ENCODE measurements at places on chromosomes 4 and X.

- no peak for DNase-seq
Observed at GRCh38 chr4:40276546-40276945, 58.6 kb upstream of the CHRNA9 start.

DNA sequence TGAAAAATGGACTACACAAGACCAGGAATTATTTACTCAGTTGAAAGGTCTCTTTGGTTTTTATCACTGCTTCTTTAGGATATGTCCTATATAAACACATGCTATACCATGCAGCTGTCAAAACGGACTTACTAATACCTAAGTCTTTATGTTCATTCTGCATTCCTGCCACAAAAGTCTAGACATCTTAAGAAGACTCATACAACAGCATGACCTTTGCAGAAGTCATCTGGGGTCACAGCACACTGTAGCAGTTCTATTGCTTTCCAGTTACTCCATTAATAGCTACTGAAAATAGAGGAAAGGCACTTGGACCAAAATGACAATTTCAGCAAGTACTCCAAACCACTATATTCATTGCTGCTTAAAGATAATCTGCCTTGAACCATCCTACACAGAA lies 53.2 kb downstream of the DDX60 start:
- DNase-seq = no peak

DNA sequence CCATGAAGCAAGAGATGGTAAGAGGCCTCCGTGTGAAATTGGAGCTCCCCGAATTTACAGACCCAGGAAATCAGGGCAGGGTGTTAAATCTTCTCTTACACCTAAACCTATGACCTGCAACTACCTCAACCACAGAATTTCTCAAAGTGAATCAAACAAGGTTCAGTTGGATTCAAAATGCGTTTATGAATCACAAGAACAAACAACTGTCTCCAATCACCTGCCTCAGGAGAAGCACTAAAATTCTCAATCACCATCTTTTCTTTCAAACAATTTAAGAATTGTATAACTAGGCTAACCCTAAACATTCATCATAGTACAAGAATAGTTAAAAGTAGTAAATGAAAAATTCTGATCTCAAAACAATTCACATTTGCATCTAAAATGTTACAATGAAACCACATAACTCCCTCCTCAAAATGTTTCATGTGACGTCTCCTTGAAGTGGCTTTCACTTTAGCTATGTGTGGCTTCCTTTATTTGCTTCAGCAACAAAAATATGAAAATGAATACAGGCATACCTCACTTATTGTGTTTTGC lies 19.2 kb downstream of the PPP3CA start:
- no peak for DNase-seq

GRCh38 chrX:1306909-1307625 lies 29.5 kb upstream of the IL3RA start:
- no peak for DNase-seq

DNA sequence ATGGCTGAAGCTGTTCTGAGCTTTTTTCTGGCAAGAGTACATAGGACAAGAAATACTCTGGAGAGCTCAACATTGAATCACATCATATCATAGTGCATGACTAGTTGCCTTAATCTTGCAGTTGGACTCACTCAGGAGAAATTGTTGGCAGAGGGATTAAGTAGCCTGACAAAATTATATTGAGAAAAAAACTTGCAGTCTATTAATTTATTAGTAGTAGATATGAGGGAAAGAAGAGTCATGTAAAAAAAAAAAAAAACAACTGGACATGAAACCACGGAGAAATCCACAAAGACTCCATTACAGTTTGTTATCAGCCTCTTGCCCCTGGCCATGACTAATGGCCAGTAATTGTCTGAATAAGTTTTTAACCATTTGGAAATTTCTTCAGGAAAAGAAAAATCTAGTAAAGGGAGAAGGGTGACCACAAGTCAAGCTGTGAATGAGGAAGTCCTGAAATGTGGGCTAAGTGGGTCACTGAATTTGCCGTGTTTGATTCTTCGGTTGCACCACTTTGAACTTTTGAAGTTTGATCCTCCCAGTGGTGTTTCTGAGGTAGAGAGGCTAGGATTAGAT lies 45.6 kb downstream of the FHL1 start:
- no peak for DNase-seq

DNA sequence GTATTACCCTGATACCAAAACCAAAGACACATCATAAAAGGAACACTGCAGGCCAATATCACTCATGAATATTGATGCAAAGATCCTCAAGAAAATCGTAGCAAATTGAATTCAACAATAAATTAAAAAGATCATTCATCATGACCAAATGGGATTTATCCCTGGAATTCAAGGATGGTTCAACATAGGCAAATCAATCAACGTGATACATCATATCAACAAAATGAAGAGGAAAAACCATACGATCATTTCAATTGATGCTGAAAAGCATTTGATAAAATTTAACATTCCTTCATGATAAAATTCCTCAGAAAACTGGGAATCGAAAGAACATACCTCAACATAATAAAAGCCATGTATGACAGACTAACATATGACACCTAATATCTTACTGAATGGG lies 52.7 kb upstream of the STARD8 start:
- DNase-seq = no peak

DNA sequence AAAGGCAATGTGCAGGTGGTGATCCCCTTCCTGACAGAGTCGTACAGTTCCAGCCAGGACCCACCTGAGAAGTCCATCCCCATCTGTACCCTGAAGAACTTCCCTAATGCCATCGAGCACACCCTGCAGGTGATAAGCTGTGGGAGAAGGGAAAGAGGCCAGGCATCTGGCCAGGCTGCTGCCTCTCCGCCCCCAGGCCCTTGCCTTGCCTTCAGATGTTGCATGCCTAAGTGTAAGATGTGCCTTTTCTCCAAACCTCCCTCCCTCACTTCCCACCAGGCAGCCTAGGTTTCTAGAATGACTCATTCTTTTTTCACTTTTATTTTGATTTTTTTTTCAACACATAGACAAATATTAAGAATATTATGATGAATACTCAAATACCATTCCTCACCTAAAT lies 12.2 kb upstream of the CDK16 start:
- no peak for DNase-seq

DNA sequence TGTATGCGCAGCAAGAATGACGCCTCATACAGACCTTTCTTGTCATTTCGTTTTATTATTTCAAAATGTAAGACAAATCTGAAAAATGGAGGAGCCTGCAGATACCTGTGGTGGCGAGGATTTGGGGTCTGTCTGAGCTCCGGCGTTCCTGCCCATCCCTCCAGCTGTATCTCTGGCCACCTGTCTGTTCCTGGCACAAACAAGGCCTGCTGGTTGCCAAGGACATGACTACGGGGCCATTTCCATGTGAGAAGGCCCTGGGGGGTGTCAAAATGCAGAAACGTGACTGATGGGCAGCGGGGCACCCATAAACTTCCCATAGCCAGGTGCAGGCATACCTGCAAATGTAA lies 591 bp upstream of the TSPAN7 start:
- DNase-seq = no peak

- no peak for DNase-seq
Observed at GRCh38 chrX:133575501-133576136, 160.3 kb upstream of the GPC4 start.

- no peak for DNase-seq
Observed at GRCh38 chr4:78735697-78736096, 40.5 kb upstream of the BMP2K start.

GRCh38 chrX:118506805-118507480 lies 11.3 kb downstream of the DOCK11 start:
- DNase-seq = no peak

GRCh38 chr4:148112231-148112982 lies 329.8 kb downstream of the NR3C2 start:
- DNase-seq = no peak

- no peak for DNase-seq
Observed at GRCh38 chr4:6855692-6856297, 53.8 kb upstream of the TBC1D14 start.

DNA sequence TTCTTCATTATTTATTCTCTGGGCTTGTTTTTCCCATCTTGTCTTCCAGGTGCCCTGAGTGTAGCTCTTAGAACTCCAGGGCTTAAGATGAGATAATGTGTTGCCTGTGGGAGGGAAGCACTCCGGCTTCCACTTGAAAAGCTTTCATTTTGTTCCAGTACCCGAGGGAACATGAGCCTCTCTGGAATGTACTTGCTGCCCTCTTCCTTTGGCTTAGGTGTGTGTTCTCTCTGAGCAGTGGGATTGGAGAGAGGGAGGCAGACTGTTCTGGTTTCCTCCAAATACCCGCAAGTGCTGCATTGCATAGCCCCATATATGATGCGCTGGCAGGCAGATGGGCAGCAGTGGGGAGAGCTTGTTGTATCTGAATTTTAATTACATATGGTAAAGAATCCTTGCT lies 861 bp upstream of the DTHD1 start:
- no peak for DNase-seq

- no peak for DNase-seq
Observed at GRCh38 chrX:109863811-109864210, 130.8 kb upstream of the ACSL4 start.

GRCh38 chrX:97234471-97235081 lies 350.9 kb downstream of the RPA4 start:
- no peak for DNase-seq

DNA sequence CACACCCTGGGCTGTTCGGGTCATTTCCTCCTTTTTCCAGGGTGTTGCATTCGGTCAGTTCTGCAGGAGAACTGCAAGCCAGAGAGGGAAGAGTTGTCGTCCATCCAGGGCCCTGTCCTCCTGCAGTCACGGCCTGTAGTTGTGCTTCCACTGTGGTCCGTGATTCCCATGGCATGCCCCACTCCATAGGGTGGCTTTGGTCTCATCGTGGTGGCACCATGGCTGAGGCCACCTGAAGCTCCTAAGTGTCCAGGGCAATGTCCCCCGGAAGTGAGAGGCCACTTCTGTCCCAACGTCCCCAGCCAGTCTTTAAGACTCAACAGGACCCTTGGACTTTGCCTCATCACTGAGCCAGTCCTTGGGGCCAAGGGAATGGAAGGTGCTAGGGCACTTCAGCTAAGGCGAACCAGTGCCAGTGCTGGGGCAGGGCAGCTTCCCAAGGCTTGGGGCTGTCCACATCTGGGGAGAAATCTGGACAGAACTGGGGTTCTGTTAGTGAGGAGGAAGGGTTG lies 83.7 kb downstream of the HTRA3 start:
- DNase-seq = no peak

GRCh38 chr4:177266506-177266905 lies 43.2 kb upstream of the NEIL3 start:
- DNase-seq = no peak

- DNase-seq = no peak
Observed at GRCh38 chrX:15301924-15302323, 13.5 kb downstream of the ASB11 start.

GRCh38 chr4:74104145-74104544 lies 5.2 kb upstream of the CXCL2 start:
- DNase-seq = no peak

GRCh38 chr4:8356856-8357255 lies 83.7 kb downstream of the ACOX3 start:
- no peak for DNase-seq

- no peak for DNase-seq
Observed at GRCh38 chrX:71053217-71053621, 14.9 kb downstream of the SNX12 start.

DNA sequence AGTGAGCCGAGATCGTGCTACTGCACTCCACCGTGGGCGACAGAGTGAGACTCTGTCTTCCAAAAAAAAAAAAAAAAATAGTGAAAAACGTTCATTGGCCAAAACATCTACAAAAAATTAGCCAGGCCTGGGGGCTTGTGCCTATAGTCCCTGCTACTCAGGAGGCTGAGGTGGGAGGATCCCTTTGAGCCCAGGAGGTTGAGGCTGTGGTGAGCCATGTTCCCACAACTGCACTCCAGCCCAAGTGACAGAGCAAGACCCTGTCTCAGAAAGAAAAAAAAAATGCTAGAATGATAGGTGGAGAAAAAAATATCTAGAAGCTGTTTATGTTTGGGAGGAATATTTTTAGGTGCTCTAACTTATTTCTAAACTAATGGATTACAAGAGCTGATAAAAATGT lies 14.9 kb downstream of the SPRY1 start:
- DNase-seq = no peak

DNA sequence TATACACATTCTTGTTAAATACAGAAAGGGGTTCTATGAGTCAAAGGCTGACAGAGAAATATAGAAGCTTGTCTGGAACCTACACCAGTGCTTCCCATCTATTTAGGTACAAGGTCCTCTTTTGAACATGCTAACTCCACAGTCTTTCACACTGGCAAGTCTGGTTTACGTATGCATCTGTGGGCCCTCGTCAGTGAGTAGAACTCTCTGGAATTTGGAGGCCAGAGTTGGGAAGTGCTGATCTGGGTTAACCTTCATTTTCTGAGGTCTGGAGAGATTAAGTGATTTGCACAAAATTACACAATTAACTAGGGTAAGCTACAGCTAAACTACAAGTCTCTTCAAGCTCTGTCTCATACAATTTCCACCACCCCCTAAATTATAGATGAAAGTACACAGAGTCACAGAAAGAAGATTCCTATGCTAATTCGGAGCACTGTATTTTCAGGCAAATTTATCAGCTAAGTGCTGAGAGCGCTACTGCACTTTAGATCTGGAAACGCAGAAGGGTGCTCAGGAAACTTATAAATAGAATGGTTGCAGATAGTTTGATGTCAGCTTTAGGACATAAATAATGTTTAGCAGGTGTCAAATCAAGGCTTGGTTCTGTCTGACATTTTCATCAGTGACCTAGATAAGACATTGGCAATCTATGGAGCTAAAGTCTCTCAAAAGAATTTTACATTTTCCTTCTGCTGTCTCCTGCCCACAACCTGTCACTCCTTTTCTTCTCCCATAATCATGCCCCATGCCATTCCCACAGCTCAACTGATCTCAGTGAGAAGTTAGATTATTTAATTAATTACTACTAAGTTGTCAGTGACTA lies 43.0 kb upstream of the PDLIM5 start:
- DNase-seq = no peak

GRCh38 chr4:161554372-161554990 lies 609.3 kb downstream of the FSTL5 start:
- DNase-seq = no peak

DNA sequence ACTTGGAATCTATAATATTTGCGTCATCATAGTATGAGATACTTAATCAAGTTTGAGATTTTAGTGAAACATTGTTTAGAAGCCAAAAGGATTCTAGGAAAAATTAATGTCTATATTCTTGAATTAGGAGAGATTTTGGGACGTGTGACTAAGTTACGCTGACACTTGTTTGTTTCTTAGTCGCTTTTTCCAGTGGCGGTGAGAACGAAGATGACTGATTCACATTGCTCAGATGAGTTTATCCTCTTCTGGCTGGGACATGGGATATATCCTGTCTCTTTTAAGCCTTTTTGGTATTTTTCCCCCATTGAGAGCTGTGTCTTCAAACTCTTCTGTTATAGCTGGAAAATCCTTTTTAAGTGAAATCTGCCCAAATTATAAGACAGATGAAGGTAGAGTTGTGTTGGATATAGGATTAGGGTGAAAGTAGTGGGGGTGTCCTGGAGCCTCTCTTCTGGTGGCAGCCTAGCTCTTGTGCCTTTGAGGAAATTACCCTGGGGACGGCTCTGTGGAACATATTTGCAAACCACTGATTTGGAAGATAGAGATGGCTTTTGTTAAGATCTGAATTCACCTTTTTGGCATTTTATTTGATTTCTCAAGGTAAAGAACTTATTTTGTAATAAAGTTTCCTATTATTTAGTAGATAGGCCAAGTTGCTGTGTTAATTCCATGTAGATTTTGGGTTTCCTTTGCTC lies 49.7 kb downstream of the HTT start:
- DNase-seq = no peak

Data from activated CD8-positive, alpha-beta memory T cell treated with anti-CD3 and anti-CD28 coated beads for 1 hour (primary cell).